ENCODE measurements at places on chromosomes 1 and 21.
A peak's percentile ranks its signal among the peaks of the same experiment; 100 is the strongest.

DNA sequence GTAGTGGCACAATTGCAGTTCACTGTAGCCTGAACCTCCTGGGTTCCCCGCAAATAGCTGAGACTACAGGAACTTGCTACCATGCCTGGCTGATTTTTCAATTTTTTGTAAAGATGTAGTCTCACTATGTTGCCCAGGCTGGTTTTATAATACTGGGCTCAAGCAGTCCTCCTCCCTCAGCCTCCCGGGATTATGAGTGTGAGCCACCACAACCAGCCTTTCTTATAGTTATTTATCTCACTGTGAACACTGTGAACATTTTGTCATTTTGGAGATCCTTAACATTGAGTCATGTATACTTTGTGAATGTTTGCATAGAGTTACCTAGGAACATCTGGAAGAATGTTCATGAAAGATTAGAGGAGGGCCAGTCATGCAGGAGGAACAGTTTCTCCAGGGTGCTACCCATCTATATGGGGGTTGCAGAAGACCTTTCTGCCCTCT lies 127.1 kb upstream of the CACYBP start:
- DNase-seq, result no peak

DNA sequence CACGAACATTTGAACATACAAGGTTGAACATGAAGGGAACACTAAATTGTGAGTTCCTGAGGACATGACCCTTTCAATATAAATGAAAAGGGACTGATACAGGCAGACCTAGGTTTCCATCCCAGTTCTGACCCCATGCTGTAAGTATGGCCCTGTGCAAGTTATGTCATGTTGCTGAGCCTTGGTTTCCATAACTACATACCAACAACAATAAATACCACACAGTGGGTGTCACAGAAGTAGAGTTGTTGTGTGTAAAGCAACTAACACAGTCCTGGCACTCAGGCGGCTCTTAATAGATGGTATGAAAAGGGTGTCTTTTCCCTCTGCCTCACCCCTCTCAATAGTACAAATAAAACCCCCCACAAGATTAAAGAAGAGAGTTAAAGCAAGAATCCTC lies 140.8 kb downstream of the LMX1A start:
- no peak for DNase-seq

DNA sequence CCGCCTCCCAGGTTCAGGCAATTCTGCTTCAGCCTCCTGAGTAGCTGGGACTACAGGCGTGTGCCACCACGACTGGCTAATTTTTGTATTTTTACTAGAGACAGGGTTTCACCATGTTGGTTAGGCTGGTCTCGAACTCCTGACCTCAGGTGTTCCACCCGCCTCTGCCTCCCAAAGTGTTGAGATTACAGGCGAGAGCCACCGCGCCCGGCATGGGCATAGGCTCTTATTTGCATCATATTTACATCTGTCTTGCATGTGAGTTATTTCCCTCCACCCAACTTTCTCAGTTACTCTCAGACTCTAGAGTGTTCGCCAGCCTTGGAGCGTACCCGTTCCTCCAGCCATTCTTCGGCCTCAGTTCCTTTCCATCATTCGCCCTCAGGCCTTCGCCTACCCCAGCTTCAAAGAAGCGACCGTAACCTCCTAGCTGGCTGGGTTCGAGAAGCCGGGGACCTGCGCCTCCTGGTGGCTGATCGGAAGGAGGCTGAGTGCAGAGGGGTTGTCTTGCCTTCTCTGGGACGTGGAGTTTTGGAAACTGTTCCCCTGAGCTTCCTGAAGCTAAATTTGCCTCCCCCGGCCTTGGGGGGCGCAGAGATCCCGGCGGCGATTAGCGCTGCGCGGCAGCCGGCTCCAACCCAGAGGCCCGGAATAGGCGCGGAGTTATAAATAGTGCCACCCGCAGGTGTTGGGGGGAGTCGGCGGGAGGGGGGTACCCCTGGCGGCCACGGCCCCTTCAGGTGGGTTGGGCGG lies 3.6 kb upstream of the ZBTB7B start:
- DNase-seq, result peak; percentile 39

DNA sequence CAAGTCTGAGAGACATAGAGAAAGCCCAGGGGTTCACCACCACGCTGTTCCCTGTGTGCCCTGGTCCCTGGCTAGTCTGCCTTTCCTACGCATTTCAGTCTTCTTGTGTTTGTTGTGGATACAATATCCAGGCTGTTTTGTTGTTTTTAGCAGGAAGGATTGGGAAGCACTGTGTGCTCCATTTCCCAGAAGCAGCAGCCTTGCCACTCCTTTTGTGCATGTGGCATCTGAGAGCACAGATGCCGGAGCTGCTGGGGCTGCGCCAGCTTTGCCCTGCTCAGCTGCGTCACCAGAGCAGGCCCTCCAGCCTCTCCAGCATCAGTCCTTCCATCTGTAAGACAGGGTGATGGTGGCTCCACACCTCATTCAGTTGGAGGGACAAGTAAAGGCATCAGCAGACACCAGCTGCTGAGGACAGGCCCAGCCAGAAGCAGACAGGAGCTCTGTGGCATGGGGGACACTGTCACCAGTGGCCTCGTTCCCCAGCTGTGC lies 94.4 kb upstream of the COL6A1 start:
- no peak for DNase-seq
